ENCODE measurements at places on chromosomes 1 and 21. TPM values are rescaled to one million over a fixed set of nuclear protein-coding genes. Genes with fewer than 3 reads are reported as not detected.
A peak's percentile ranks its signal among the peaks of the same experiment; 100 is the strongest.

The KLHL12 gene
- total RNA-seq: 28.9 TPM

The OR2M4 gene
- total RNA-seq: not detected

The LHX8 gene
- total RNA-seq: not detected

The TMEM222 gene
- 35.7 TPM for total RNA-seq

The GBP2 gene
- total RNA-seq: 281 TPM

DNA sequence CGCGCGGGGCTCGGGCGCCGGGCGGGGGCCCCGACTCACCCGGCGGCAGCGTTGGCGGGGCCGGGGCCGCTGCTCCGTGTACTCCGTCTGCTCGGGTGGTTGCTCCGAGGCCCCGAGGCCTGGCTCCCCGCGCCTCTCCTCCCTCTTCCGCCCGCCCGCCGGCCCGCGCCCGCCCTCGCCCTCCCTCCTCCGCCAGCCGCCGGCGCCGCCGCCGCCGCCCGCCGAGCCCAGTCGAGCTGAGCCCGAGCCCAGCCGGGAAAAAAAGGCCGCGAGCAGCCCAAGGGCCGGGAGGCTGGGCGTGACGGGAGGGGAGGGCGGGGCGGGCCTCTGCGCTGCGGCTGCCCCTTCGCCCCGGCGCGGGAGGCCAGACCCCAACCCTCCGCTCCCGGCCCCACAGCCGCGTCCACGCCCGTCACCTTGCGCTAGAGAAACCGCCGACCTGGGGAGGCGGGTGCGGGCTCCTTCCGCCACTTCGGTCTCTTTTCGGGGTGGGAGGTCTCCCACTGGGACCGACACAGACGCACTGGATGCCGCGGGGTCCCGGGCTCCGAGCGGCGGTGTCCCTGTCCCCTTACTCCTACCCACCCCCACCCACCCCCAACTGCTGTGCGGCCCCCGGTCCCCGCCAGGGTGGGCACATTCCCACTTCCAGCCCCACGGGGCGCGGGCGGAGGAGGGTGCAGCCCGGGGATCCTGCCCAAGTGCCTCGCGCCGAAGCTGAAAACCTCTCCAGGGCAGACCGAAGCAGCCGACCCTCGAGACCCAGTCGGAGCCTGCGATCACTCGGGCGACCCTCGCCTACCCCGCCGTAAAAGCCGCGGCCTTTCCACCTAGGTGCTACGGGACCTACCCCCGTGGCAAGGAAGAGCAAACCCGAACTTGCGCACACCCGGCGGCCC, at the start of gene CERS2:
Gene CERS2, minus strand, starts transcription at position 256 of the 899 bp plus-strand sequence. CDS start 5,745 bp downstream, outside the sequence.
- peaks cover 10% of the 10 kb centered on the region for H3K36me3 ChIP-seq
- peaks cover 73% of the 10 kb centered on the region for H3K4me1 ChIP-seq
- no peaks in the 10 kb centered on the region for H3K27me3 ChIP-seq
- peak within 1 kb of the TSS; percentile 83 for H3K27ac ChIP-seq

- H3K4me3 ChIP-seq: peak overlapping the region; percentile 99
- peak; percentile 70 for DNase-seq
- H3K4me1 ChIP-seq: peaks cover 72% of the 10 kb centered on the region
- H3K36me3 ChIP-seq: peaks cover 80% of the 10 kb centered on the region
- peak overlapping the region; percentile 97 for H3K27ac ChIP-seq
Measured at GRCh38 chr1:23524716-23525401, 6.2 kb downstream of the E2F2 start.

- H3K27ac ChIP-seq: no peak overlapping the region
- H3K36me3 ChIP-seq: no peaks in the 10 kb centered on the region
- peaks cover 28% of the 10 kb centered on the region for H3K27me3 ChIP-seq
- H3K4me3 ChIP-seq: no peak overlapping the region
- H3K4me1 ChIP-seq: no peaks in the 10 kb centered on the region
- DNase-seq: no peak
Measured at GRCh38 chr1:66160719-66161118, 368.0 kb downstream of the PDE4B start.

- peaks cover 42% of the 10 kb centered on the region for H3K4me1 ChIP-seq
- peak overlapping the region; percentile 0 for H3K27ac ChIP-seq
- DNase-seq: no peak
- peak overlapping the region; percentile 3 for H3K4me3 ChIP-seq
- H3K27me3 ChIP-seq: peaks cover 12% of the 10 kb centered on the region
Measured at GRCh38 chr1:42963378-42964043, 4.8 kb upstream of the SLC2A1 start.

GRCh38 chr1:172287208-172287607, 133.3 kb upstream of the C1orf105 start:
- peaks cover 5% of the 10 kb centered on the region for H3K4me1 ChIP-seq
- H3K27ac ChIP-seq: no peak overlapping the region
- DNase-seq: no peak
- no peak overlapping the region for H3K4me3 ChIP-seq
- H3K27me3 ChIP-seq: no peaks in the 10 kb centered on the region
- no peaks in the 10 kb centered on the region for H3K36me3 ChIP-seq

- H3K27me3 ChIP-seq: no peaks in the 10 kb centered on the region
- H3K4me3 ChIP-seq: no peak overlapping the region
- no peak for DNase-seq
- no peak overlapping the region for H3K27ac ChIP-seq
- H3K36me3 ChIP-seq: peaks cover 4% of the 10 kb centered on the region
Measured at GRCh38 chr1:226003502-226004170, 4.5 kb upstream of the SDE2 start.

DNA sequence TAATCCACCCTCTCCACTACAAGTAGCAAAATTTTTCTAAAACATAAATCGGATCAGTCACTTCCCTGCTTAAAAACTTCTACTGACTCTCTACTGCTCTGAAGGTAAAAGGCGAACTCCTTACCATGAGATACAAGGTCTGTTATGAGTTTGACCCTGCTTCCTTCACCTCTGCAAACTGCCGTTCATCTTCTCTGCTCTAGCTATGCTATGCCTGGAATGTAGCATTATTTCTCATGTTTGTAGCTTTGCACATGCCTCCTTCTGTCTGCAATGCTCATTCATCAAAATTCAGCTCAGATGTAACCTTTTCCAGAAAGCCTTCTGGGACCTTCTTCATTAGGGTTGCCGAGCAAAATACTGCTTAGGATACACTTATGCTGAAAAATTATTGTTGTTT, 30.8 kb downstream of the RPL5 start:
- H3K4me1 ChIP-seq: peaks cover 13% of the 10 kb centered on the region
- no peak for DNase-seq
- H3K27me3 ChIP-seq: no peaks in the 10 kb centered on the region
- H3K36me3 ChIP-seq: no peaks in the 10 kb centered on the region
- H3K4me3 ChIP-seq: no peak overlapping the region

DNA sequence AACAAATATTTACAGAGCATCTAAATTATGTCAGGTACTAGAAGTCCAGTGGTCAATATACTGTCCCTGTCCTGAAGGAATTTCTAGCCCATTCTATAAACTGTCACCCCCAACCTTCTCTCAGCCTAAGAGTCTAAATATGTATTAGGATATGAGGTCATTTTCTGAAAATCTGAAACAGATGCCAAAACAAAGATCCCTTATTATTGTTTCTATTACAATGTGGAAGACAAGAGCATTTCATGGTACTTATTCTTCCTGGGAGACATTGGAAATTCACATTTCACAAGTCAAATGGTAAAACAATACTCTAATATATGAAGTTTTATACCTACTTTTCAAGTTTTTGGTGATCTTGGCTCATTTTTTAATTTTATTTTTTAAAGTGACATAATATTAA, 2.6 kb downstream of the CLCA1 start:
- H3K36me3 ChIP-seq: no peaks in the 10 kb centered on the region
- peaks cover 18% of the 10 kb centered on the region for H3K27me3 ChIP-seq
- DNase-seq: no peak
- no peak overlapping the region for H3K4me3 ChIP-seq

Data from activated CD4-positive, alpha-beta memory T cell treated with anti-CD3 and anti-CD28 coated beads, Interleukin-2, amount 10 ng/mL, durations not matched to agents 7 days and 5 days (primary cell).